ENCODE measurements at places on chromosomes 3 and 15. TPM values are rescaled to one million over a fixed set of nuclear protein-coding genes. Genes with fewer than 3 reads are reported as not detected.

GRCh38 chr3:102790747-102791325, 356.0 kb downstream of the ZPLD1 start:
- H3K4me1 ChIP-seq = no peaks in the 10 kb centered on the region
- no peaks in the 10 kb centered on the region for H3K36me3 ChIP-seq
- no peak overlapping the region for H3K27ac ChIP-seq
- DNase-seq = no peak
- no peaks in the 10 kb centered on the region for H3K27me3 ChIP-seq

Gene ACSBG1
- total RNA-seq = not detected

GRCh38 chr3:72702390-72702789, 145.9 kb downstream of the SHQ1 start:
- peaks cover 23% of the 10 kb centered on the region for H3K27me3 ChIP-seq
- H3K36me3 ChIP-seq = no peaks in the 10 kb centered on the region
- H3K4me1 ChIP-seq = no peaks in the 10 kb centered on the region
- DNase-seq = no peak
- no peak overlapping the region for H3K4me3 ChIP-seq

GRCh38 chr3:169034401-169034800, 629.1 kb downstream of the MECOM start:
- no peak overlapping the region for H3K27ac ChIP-seq
- H3K27me3 ChIP-seq = peaks cover 1% of the 10 kb centered on the region
- no peaks in the 10 kb centered on the region for H3K36me3 ChIP-seq
- no peak overlapping the region for H3K4me3 ChIP-seq

DNA sequence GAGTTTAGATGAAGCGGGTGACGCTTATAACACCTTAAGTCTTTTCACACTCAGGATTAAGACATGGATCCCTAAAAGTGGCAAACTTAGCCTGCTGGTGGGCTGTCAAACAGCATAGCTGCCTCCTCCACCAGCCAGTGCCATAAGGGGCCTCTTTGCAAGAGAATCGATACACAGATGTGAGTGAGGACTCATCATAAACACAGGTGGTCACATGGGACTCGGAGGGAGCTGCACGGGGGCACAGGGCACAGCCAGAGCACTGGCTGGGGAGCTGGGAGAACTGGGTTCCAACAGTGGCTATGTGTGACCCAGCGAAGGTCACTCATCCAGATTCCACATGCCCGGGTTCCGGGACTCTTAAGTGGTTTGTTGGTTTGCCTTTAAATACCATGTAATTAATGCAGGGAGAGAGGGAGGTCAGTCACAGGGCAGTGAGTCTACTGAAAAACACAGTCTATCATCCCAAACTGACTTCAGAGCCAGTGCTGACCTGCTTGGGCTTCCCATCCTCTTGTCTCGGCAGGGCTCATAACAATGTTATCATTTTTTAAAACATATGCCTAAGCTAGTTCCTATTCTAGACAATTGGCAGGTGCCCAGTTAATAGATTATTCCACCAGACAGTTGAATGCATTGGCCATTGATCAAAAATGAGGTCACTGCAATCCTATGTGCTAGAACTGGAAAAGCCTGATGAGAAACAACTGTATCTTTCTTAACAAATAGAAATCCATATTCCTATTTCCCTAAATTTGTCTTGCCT, 51.8 kb downstream of the SLC12A8 start:
- H3K4me1 ChIP-seq = peaks cover 31% of the 10 kb centered on the region
- H3K27ac ChIP-seq = no peak overlapping the region
- no peak overlapping the region for H3K4me3 ChIP-seq
- no peaks in the 10 kb centered on the region for H3K36me3 ChIP-seq
- H3K27me3 ChIP-seq = no peaks in the 10 kb centered on the region
- no peak for DNase-seq

Gene ICE2
- 30.6 TPM for total RNA-seq

GRCh38 chr3:197407053-197407452, 108.6 kb upstream of the DLG1 start:
- H3K27ac ChIP-seq = no peak overlapping the region
- peaks cover 17% of the 10 kb centered on the region for H3K36me3 ChIP-seq
- no peak for DNase-seq
- H3K4me3 ChIP-seq = no peak overlapping the region

GRCh38 chr3:12229896-12230295, 59.0 kb upstream of the PPARG start:
- H3K4me1 ChIP-seq = peaks cover 27% of the 10 kb centered on the region
- peaks cover 37% of the 10 kb centered on the region for H3K27me3 ChIP-seq
- H3K4me3 ChIP-seq = no peak overlapping the region
- no peaks in the 10 kb centered on the region for H3K36me3 ChIP-seq

Gene P2RY12
- not detected for total RNA-seq

DNA sequence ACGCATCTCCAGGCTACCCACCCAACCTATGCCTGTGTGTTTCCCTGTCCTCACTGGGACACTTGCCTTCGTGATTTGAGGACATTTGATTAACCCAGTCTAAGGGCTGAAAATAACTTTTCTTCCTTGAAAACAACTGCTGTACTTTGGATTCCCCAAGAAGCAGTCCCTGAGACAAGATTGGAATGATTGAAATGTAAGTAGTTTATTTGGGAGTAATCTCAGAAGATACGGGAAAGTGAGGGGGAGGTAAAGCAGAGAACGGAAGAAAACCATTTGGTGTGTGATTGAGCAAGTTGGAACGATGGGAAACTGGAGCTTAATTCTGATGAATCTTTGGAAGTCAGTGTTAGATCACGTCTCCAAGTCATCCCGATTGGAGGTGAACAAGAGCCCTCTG, 143.8 kb upstream of the LMCD1 start:
- no peaks in the 10 kb centered on the region for H3K36me3 ChIP-seq
- no peak overlapping the region for H3K27ac ChIP-seq
- no peaks in the 10 kb centered on the region for H3K4me1 ChIP-seq
- DNase-seq = no peak
- peaks cover 18% of the 10 kb centered on the region for H3K27me3 ChIP-seq
- no peak overlapping the region for H3K4me3 ChIP-seq

Gene STAB1
- not detected for total RNA-seq

- H3K4me3 ChIP-seq = peak overlapping the region; percentile 92
- H3K27ac ChIP-seq = peak overlapping the region; percentile 79
- DNase-seq = no peak
These were observed 580 bp upstream of the RUBCN start for GRCh38 chr3:197737319-197737649.

GRCh38 chr3:85228966-85229365, 270.2 kb downstream of the CADM2 start:
- peaks cover 6% of the 10 kb centered on the region for H3K36me3 ChIP-seq
- DNase-seq = no peak
- no peaks in the 10 kb centered on the region for H3K4me1 ChIP-seq
- no peak overlapping the region for H3K4me3 ChIP-seq
- no peaks in the 10 kb centered on the region for H3K27me3 ChIP-seq

Gene KLHL40
- total RNA-seq = not detected

Gene PPM1L
- 1.6 TPM for total RNA-seq

Gene ARHGAP31
- 18.9 TPM for total RNA-seq

DNA sequence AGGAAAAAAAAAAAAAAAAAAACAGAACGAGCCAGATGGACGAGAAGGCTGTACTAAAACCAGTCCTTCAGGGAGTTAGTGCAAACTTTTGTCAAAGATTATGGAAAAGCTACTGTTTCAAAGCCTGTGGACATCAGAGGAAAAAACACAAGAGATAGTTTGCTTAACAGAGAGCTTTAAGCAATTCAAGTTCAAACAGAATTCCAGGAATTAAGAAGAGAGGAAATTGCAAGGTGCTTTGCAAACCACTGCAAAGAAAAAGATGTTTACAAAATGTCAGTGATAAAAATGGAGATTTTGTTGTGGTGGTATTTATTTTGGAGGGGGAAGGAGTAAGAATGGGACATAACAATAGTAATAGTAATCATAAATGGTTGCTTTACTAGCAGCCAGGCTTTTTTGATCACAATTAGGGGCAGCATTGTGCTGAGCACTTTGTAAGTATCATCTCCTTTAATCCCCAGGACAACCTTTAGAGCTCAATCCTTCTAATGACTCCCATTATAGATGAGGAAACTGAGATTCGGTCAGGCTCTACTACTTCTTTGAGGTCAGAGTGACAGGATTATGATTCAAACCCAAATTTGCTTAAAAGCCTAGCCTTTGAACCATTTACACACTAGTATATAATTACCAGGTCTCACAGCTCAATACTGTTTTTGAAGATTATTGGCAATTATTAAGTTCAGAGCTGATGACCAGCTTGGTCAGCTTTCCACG, 22.4 kb upstream of the ARHGEF3 start:
- H3K27ac ChIP-seq = no peak overlapping the region
- peaks cover 23% of the 10 kb centered on the region for H3K4me1 ChIP-seq
- H3K36me3 ChIP-seq = no peaks in the 10 kb centered on the region
- no peak for DNase-seq
- no peak overlapping the region for H3K4me3 ChIP-seq

Gene SERINC4
- not detected for total RNA-seq

DNA sequence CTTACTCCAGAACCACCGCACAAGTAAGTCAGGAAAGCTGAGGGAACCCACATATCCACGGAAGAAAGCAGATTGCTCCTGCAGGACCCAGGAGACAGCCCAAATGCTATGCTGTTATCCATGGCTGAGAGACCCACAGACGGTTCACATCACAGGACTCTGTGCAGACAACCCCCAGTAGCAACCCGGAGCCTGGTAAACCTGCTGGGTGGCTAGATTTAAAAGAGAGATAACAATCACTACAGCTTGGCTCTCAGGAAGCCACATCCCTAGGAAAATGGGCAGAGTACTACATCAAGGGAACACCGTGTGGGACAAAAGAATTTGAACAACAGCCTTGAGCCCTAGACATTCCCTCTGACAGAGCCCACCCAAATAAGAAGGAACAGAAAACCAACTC, 13.8 kb upstream of the TRIM42 start:
- no peaks in the 10 kb centered on the region for H3K4me1 ChIP-seq
- H3K27ac ChIP-seq = no peak overlapping the region
- no peaks in the 10 kb centered on the region for H3K27me3 ChIP-seq
- no peak overlapping the region for H3K4me3 ChIP-seq
- no peaks in the 10 kb centered on the region for H3K36me3 ChIP-seq

Gene GRAMD1C
- 4.4 TPM for total RNA-seq

Gene MGA
- 15.2 TPM for total RNA-seq

GRCh38 chr3:55488398-55489055, 1.4 kb upstream of the WNT5A start:
- H3K36me3 ChIP-seq = peaks cover 20% of the 10 kb centered on the region
- H3K4me3 ChIP-seq = peak overlapping the region; percentile 98
- DNase-seq = peak; percentile 85
- peaks cover 14% of the 10 kb centered on the region for H3K27me3 ChIP-seq
- H3K27ac ChIP-seq = peak overlapping the region; percentile 73

Gene FSTL1
- total RNA-seq = 2,118 TPM

DNA sequence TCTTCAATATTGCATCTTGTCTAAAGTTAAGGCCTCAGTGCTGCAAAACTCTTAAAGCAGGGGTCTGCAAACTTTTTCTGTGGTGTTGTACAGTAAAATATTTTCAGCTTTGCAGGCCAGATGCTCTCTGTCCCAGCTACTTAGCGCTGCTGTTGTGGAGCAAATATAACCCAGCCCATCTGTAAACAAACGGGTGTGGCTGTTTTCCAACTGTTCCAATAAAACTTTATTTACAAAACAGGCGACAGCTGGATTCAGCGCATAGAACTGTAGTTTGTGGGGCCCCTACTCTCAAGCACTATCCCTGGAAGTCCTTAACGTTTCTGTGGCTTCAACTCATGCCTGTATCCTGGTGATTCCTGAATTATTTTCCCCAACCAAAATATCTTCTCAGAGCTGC, 365.0 kb downstream of the FOXP1 start:
- peaks cover 4% of the 10 kb centered on the region for H3K27me3 ChIP-seq
- H3K36me3 ChIP-seq = peaks cover 11% of the 10 kb centered on the region

Gene EIF4E3
- 0.97 TPM for total RNA-seq

Gene RNU5B-1
- total RNA-seq = not detected

DNA sequence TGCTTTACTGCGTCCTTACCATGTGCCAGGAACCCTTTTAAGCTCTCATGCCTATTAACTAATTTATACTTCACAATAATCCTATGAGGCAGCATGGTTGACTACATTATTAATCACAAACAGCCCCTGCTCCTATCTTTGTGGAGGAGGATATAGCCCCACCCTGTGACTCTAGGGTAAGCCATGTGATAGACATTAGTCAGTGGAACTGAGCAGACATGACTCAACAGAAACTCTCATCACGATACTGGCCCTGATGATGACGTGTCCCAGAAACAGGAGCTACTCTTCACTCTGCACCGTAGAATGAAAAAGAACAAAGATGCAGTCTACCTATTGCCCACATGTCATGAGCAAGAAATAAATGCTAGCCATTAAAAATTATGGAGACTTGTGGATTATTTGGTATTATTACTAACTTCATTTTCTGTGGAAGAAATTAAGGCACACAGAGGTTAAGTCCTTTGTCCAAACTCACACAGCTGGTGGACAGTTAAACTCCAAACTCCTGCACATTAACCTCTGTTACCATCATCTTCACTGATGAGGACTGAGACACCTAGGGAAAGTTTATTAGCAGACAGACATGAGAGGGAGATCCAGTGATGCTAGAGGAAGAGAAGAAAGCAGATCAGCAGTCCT, 51.2 kb downstream of the CFAP20DC start:
- DNase-seq = peak; percentile 97
- peak overlapping the region; percentile 98 for H3K27ac ChIP-seq
- H3K27me3 ChIP-seq = no peaks in the 10 kb centered on the region
- peak overlapping the region; percentile 69 for H3K4me3 ChIP-seq

- H3K4me3 ChIP-seq = no peak overlapping the region
- no peak overlapping the region for H3K27ac ChIP-seq
- no peak for DNase-seq
These were observed 88.9 kb downstream of the SUCNR1 start for GRCh38 chr3:151962352-151962751.

Gene CAPN3
- 1.8 TPM for total RNA-seq

Gene SKOR1
- 0.05 TPM for total RNA-seq

Gene SH3GL3
- not detected for total RNA-seq

- peaks cover 24% of the 10 kb centered on the region for H3K4me1 ChIP-seq
- no peak overlapping the region for H3K27ac ChIP-seq
- no peaks in the 10 kb centered on the region for H3K36me3 ChIP-seq
- peaks cover 2% of the 10 kb centered on the region for H3K27me3 ChIP-seq
These were observed 26.2 kb downstream of the PSTPIP1 start for GRCh38 chr15:77021088-77021481.

DNA sequence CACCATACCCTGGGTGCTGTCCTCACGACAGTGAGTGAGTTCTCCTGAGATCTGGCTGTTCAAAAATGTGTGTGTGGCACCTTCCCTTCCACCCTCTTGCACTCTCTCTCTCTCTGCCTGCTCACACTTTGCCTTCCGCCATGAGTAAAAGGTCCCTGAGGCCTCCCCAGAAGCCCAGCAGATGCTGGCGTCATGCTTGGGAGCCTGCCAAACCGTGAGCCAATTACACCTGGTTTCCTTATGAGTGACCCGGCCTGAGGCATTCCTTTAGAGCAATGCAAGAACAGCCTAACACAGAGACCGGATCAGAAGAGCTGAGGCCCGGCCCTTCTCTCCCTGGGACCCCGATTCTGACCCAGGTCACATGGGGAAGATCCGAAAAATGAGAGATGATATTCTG, 15.4 kb downstream of the TMEM44 start:
- H3K27me3 ChIP-seq = no peaks in the 10 kb centered on the region
- no peak for DNase-seq
- peaks cover 4% of the 10 kb centered on the region for H3K4me1 ChIP-seq
- H3K36me3 ChIP-seq = peaks cover 10% of the 10 kb centered on the region
- H3K27ac ChIP-seq = no peak overlapping the region
- H3K4me3 ChIP-seq = no peak overlapping the region

Data from HFFc6 (cell line).